Mesenteric fat pad (tissue), 1 donor: ENCODE measurements at places on chromosomes 5 and 9.

- DNase-seq: peak; percentile 18
Measured at GRCh38 chr5:133939668-133940067, 28.8 kb downstream of the C5orf15 start.

DNA sequence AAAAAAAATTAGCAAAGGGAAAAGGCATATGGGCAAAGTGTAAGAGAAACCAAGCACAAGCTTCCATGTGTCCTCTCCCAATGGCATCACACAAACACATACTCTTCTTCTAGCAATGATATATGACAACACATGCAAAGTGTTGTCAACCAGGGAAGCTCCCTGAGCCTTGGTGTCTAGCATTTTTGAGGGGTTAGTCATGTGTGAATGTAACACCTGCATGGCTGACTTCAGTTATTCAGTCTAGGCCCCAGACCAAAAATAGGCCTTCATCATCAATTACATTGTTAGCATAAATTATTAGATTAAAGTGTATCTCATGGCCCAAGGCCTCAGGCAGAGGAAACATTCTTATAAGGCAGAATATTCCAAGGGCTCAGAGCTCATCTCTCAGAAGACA is 450.0 kb downstream of the TLE1 start:
- no peak for DNase-seq

DNA sequence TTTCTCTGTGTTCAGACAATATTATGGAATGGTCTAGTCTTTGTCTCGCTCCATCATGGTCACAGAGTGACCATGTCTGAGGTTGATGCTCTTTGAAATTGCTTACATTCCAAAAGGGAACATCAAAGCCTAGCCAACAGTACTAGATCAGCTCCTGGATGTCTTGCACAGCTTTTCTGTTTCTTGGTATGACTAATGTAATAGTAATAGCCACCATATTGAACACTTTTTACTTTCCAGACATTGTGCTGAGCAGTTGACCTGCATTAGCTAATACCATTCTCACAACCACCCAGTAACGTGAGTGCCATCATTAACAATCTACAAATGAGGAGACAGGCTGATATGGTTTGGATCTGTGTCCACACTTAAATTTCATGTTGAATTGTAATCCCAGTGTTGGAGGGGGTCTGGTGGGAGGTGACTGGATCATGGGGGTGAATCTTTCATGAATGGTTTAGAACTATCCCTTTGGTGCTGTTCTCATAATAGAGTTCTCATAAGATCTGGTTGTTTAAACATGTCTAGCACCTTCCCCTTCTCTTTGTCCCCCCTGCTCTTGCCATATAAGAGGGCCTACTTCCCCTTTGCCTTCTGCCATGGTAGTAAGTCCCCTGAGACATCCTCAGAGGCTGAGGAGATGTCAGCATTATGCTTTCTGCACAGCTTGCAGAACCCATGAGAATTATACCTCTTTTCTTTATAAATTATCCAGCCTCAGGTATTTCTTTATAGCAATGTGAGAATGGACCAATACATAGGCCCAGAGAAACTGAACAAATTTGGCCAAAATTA is 577.5 kb upstream of the CLINT1 start:
- DNase-seq: no peak

- no peak for DNase-seq
Measured at GRCh38 chr5:158378931-158379330, 520.0 kb upstream of the CLINT1 start.

- DNase-seq: no peak
Measured at GRCh38 chr5:144329681-144330080, 159.0 kb downstream of the KCTD16 start.

DNA sequence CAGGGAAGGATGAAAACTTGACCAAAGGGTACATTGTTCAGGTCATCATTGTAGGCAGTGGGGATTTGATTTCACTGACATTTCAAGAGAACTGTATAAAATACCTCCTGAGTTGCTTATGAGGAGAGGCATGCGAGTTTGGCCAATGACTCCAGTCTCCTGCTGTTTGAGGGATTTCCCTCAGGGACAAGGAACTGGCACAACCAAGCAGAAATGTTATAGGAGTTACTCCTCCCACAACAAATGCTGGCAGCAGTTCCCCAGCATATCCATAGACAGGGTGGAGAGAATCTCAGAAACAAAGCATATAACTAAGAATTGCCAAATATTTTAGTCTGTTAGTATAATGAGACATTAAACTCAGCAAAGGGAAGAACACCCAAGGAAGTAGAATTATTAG is 47.2 kb upstream of the FBXL7 start:
- DNase-seq: no peak

DNA sequence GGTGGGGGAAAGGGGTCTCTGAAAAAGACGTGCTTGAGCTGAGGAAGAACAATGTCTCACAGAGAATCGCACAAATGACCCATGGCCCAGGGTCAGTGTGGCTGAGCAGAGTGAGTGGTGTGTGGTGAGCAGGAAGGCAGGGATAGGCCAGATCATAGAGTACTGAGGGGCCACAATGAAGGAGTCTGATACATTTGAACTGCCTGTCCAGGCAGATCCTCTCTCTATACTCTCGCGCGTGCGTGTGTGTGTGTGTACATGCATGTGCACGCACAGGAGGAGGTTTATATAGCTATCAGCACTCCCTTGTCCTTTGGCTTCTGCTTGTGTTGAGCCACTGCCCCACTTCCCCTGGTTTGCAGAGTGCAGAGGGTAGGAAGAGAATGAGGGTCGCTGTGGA is 294.0 kb downstream of the ZNF608 start:
- DNase-seq: no peak

DNA sequence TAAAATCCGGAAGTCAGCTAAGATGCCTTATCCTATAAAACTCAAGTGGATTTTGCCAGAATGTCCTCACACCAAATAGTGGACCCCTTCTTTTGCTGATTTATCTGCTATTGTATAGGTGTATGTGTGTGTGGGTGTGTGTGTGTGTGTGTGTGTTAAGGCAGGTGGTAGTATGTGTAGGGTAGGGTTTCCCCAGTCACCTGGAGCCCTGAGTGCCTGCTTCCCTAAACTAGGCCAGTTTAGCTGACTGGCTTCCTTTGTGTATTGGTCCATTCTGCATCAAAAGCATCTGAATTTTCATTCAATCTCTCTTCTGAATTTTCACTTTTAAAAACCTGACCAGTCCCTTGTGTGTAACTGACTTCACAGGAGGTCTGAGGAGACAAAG is 42.2 kb upstream of the LCP2 start:
- no peak for DNase-seq

DNA sequence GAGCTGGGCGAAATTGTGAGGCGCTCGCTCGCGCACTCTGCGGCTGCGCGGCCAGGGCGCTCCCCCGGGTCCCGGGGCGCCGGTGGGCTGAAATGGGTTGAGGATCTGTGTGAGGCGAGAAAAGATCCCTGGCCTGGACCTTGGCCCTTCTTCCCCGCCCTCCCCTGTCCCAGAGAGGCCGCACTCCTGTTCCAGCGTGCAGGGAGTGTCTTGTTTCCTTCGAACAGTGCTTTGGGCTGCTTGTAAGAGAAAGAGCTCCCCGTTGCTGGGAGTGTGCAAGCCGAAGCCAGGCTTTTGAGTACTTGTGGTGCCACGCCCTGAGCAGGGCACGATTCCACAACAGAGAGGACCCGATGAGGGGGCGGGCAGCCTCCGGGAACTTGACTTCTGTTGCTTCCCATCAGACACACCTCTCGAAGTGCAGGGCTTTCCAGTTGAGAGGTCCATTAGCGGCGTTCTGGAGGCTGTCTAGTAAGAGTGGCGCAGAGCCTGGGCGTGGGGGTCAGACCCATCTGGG is 535 bp downstream of the DOLPP1 start:
- DNase-seq: no peak

GRCh38 chr5:171312129-171312974 is 3.3 kb downstream of the TLX3 start:
- peak; percentile 82 for DNase-seq

DNA sequence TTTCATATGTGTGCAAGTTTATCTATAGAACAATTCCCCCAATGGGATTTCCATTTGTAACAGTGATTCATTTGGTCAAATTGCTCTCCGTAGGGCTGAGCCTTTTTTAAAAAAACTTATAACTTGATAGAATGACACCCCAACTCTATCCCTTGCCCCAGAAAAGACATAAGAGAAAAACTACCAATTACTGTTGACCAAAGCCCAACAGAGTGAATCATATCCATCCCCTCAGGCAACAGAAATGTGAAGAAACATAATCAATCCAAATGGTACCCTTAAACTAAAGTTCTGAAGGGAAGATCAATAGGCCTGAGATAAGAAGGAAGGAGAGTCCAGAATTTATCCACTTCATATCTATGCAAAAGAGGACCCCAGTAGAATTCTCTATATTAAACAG is 17.8 kb downstream of the TICAM2 start:
- no peak for DNase-seq

- no peak for DNase-seq
Measured at GRCh38 chr9:37034938-37035647, 1.0 kb upstream of the PAX5 start.
